Heart left ventricle (tissue), 16 donors: ENCODE measurements at places on chromosomes 16 and 17. TPM values are rescaled to one million over a fixed set of nuclear protein-coding genes. Genes with fewer than 3 reads are reported as not detected.

The CDT1 gene
- polyA plus RNA-seq: 0.40 TPM

GRCh38 chr16:67657751-67658518 lies 2.1 kb downstream of the ACD start:
- H3K4me1 ChIP-seq: peaks cover 30% of the 10 kb centered on the region
- peaks cover 21% of the 10 kb centered on the region for H3K27me3 ChIP-seq
- H3K27ac ChIP-seq: no peak overlapping the region
- no peaks in the 10 kb centered on the region for H3K36me3 ChIP-seq

The NXPH3 gene
- 7.9 TPM for polyA plus RNA-seq

The CCL16 gene
- polyA plus RNA-seq: not detected

DNA sequence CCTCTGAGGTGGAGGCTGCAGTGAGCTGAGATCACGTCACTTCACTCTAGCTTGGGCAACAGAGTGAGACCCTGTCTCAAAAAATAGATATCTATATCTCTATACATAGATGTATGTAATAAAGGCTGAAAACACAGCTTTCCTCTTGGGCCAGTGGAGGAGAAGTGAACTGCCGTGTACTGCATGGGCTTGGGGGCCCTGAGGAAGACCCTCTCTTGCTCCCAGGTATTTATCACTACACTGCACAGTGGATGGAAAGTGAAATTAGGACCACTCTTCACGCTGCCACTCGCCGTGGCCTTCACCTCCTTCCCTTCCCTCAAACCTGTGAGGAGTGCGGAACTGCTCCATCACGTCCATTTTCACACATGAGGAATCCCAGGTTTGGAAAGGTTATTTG lies 68.8 kb upstream of the SIAH1 start:
- DNase-seq: no peak
- no peak overlapping the region for H3K4me3 ChIP-seq
- H3K36me3 ChIP-seq: no peaks in the 10 kb centered on the region
- no peaks in the 10 kb centered on the region for H3K27me3 ChIP-seq
- no peaks in the 10 kb centered on the region for H3K4me1 ChIP-seq
- no peak overlapping the region for H3K27ac ChIP-seq

DNA sequence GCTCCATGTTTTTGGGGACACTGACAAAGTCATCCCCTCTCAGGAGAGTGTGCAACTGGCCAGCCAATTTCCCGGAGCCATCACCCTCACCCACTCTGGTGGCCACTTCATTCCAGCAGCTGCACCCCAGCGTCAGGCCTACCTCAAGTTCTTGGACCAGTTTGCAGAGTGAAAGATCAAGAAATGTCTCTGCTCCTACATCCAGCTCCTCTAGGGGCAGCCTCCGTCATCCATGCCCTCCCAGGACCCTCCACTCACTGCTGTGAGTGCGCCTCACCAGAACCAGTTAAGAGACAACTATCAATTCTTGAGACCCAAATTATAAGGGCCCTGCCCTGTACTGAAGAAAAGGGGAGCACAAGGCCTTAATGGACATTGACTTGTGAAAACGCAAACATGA lies 1.1 kb downstream of the OVCA2 start:
- H3K36me3 ChIP-seq: peaks cover 42% of the 10 kb centered on the region
- DNase-seq: no peak
- peak overlapping the region; percentile 43 for H3K4me3 ChIP-seq
- peaks cover 29% of the 10 kb centered on the region for H3K4me1 ChIP-seq

DNA sequence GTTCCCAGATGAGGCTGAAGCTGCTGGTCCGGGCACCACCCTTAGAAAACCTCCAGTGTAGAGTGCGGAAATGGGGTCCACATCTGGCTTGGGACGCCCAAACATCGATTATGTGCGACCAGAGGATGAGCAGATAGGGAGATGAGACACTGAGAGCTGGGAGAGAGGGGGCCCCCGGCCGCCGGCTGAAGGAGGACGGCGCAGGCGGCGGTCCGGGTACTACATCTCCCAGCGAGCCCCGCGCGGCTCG lies 182 bp upstream of the SPECC1 start:
- H3K27ac ChIP-seq: peak overlapping the region; percentile 80
- H3K4me3 ChIP-seq: peak overlapping the region; percentile 82
- no peaks in the 10 kb centered on the region for H3K27me3 ChIP-seq
- no peak for DNase-seq
- peaks cover 13% of the 10 kb centered on the region for H3K4me1 ChIP-seq
- H3K36me3 ChIP-seq: no peaks in the 10 kb centered on the region
